ENCODE measurements at places on chromosomes 1 and 21.

GRCh38 chr1:53620061-53620855 lies 118.7 kb downstream of the GLIS1 start:
- DNase-seq = no peak

- DNase-seq = no peak
These were observed 104.8 kb downstream of the ETS2 start for GRCh38 chr21:38910390-38911067.

GRCh38 chr1:225554216-225554812 lies 98.6 kb downstream of the ENAH start:
- no peak for DNase-seq

GRCh38 chr1:166069390-166069789 lies 97.4 kb downstream of the FAM78B start:
- DNase-seq = no peak

- DNase-seq = no peak
These were observed 156.2 kb downstream of the DENND1B start for GRCh38 chr1:197619008-197619640.

DNA sequence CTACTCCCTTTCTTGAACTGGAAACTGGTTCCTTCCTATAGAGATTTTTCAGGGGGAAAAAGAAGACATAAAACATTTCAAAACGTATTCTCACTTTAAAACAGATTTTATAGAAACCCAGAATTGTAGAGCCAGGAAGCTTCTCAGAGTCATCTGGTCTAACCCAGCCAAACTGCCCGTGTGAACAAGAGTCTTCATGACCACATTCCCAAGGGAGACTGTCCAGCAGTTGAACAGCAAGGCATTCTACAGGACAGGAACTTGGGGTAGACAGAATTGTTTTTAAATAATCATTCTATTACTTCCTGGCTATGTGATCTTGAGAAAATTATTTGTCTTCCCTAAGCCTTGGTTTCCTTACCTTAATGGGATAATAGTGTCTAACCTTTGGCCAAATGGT lies 163.5 kb upstream of the IVNS1ABP start:
- no peak for DNase-seq

- DNase-seq = no peak
These were observed 398.8 kb downstream of the DUSP10 start for GRCh38 chr1:221343136-221343535.

DNA sequence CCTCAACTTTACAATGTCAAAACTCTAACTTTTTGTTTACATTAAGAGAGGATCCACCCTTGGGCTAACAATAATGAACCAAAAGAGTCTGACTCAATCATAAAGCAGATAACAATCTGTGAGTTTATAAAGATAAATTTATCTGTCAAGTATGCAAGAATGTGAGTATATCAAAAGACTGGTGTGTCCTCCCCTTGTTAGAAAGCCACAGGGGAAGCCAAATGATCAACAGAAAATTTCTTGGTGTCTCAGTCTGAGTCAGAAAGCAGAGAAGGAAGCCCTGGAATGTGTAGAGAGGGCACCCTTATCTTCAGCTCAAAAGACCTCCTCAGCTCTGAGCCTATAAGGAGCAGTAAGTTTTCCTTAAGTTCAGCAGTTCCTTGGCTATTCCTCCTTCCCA lies 13.9 kb upstream of the PDIK1L start:
- DNase-seq = no peak
